ENCODE measurements at places on chromosomes 3 and 15.

DNA sequence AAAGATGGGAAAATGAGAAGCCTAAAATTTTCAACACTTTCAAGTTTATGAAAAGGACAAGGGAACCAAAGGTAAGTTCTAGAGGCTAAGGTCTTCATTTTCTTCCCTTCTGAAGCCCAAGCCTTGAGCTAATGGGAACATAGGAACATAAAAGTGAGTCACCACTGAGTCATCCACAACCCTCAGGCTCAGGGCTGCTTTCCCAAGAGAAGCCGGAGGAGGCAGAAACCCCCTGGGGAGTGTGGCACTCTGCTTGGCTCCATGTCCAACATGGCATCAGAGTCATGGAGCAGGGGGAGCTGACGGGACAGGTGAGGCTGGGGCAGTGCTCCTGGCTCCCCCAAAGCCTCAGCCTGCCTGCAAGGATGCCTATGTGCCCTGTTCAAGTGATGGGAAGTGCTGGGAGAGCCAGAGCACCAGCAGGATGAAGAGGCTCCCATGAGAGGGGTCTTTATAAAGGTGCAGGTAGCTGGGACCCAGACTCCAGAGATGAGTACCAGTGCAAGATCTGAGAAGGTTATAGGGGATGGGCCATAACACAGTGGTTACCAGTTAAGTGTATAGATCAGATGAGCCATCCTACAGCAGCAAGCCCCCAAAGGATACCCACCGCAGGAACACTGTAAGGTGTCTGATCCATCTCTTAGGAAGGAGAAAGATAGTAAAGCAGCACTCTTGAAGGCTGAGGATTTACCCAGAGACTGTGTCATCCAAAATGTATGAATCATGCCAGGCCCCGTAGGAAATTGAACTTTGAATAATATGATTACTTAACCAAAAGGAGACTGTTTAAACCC, 31.8 kb upstream of the RYR3 start:
- H3K4me1 ChIP-seq: no peaks in the 10 kb centered on the region
- H3K4me3 ChIP-seq: no peak overlapping the region
- no peaks in the 10 kb centered on the region for H3K27me3 ChIP-seq

- no peak overlapping the region for H3K27ac ChIP-seq
- peaks cover 15% of the 10 kb centered on the region for H3K36me3 ChIP-seq
- no peak for DNase-seq
- H3K4me1 ChIP-seq: peaks cover 18% of the 10 kb centered on the region
- H3K4me3 ChIP-seq: no peak overlapping the region
Measured at GRCh38 chr3:149566292-149566975, 91.4 kb downstream of the WWTR1 start.

DNA sequence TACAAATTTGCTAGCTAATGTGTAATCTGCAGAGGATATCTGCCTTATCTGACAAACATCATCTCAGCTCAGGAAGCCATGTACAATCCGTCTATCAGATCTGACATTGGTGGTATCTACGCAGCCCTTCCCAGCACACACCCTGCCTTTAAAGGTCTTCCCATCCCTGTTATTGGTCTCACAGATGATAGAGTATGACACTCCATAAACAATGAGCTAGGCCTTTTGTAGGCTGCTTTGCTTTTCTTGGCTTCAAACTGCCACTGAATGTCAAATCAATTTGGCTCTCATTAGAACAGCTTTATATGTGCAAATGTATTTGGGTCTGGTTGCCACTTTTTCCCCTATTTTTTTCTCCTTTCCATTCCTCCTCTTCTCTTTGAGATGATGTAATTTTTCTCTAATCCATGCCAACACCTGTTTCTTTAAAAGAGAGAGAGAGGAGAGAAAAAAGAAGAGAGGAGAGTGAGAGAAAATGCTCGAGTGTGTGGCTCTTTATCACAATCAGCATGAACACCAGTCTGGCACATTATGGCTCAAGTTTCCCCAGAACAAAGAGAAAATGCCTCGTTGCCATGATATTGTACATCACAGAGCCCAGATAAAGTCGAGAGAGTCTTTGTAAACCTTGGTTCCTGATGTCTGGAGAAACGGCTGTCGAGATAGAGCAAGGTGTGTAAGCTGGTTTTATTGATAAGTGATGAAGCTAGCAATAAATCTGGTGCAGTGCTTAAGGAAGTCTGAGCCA, 80.8 kb upstream of the DPH6 start:
- H3K27ac ChIP-seq: no peak overlapping the region
- H3K27me3 ChIP-seq: no peaks in the 10 kb centered on the region
- H3K36me3 ChIP-seq: no peaks in the 10 kb centered on the region
- peaks cover 10% of the 10 kb centered on the region for H3K4me1 ChIP-seq
- H3K4me3 ChIP-seq: no peak overlapping the region

- H3K4me1 ChIP-seq: peaks cover 11% of the 10 kb centered on the region
- H3K4me3 ChIP-seq: no peak overlapping the region
- no peak for DNase-seq
- H3K27me3 ChIP-seq: no peaks in the 10 kb centered on the region
Measured at GRCh38 chr15:87752250-87752951, 504.1 kb downstream of the NTRK3 start.

- no peaks in the 10 kb centered on the region for H3K27me3 ChIP-seq
- no peaks in the 10 kb centered on the region for H3K36me3 ChIP-seq
- DNase-seq: no peak
- no peaks in the 10 kb centered on the region for H3K4me1 ChIP-seq
- no peak overlapping the region for H3K4me3 ChIP-seq
- no peak overlapping the region for H3K27ac ChIP-seq
Measured at GRCh38 chr15:50232791-50233190, 32.7 kb downstream of the HDC start.

DNA sequence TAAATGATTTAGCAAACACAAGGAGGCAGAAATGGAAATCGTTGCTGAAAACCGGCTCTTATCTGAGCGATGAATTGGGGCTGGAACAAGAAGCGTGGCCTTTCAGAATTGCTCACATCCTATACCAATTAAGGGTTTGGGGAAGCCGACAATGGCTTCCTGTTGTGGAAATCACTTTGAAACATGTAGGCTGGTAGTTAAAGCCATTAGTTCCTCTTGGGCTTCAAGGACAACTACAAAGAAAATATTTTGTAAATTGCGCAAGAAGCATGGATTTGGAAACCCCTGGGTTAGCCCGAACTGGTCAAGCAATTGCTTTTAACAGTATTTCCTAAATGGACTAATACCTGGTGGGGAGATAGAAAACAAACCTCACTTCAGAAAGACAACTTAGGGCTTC, 182.4 kb downstream of the ADAMTS9 start:
- no peak overlapping the region for H3K4me3 ChIP-seq
- H3K36me3 ChIP-seq: no peaks in the 10 kb centered on the region
- DNase-seq: no peak
- H3K4me1 ChIP-seq: peaks cover 19% of the 10 kb centered on the region
- no peak overlapping the region for H3K27ac ChIP-seq

- no peak overlapping the region for H3K27ac ChIP-seq
- peaks cover 19% of the 10 kb centered on the region for H3K4me1 ChIP-seq
- DNase-seq: no peak
- no peaks in the 10 kb centered on the region for H3K27me3 ChIP-seq
- no peak overlapping the region for H3K4me3 ChIP-seq
- no peaks in the 10 kb centered on the region for H3K36me3 ChIP-seq
Measured at GRCh38 chr3:135231737-135232136, 436.7 kb downstream of the EPHB1 start.

GRCh38 chr15:28097656-28098359, 1.3 kb downstream of the OCA2 start:
- H3K27me3 ChIP-seq: peaks cover 50% of the 10 kb centered on the region
- no peak overlapping the region for H3K27ac ChIP-seq
- peaks cover 49% of the 10 kb centered on the region for H3K4me1 ChIP-seq
- no peak overlapping the region for H3K4me3 ChIP-seq
- H3K36me3 ChIP-seq: no peaks in the 10 kb centered on the region
- no peak for DNase-seq

DNA sequence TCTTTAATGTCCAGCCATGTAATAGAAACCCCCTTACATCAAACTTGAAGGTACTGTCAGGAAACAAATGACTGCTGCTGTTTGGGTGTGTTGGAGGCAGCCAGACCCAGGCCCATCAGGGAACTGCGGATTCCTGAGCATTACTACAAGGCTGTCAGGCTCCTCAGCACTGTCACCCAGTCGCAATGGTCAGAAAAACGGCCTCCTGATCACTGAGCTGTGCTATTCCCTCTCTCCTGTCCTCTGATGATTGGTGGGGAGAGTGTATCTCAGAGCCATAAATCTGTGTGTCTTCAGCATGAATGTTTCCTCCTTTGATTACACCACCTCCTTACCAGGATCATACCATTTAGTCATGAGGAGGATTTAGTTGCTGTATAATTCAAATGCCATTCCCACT, 135.2 kb upstream of the GADL1 start:
- H3K27me3 ChIP-seq: no peaks in the 10 kb centered on the region
- H3K4me3 ChIP-seq: no peak overlapping the region
- H3K4me1 ChIP-seq: no peaks in the 10 kb centered on the region
- no peaks in the 10 kb centered on the region for H3K36me3 ChIP-seq
